ENCODE measurements at places on chromosomes 6 and 20.

- no peak for DNase-seq
Measured at GRCh38 chr20:24747881-24748595, 201.0 kb upstream of the CST7 start.

DNA sequence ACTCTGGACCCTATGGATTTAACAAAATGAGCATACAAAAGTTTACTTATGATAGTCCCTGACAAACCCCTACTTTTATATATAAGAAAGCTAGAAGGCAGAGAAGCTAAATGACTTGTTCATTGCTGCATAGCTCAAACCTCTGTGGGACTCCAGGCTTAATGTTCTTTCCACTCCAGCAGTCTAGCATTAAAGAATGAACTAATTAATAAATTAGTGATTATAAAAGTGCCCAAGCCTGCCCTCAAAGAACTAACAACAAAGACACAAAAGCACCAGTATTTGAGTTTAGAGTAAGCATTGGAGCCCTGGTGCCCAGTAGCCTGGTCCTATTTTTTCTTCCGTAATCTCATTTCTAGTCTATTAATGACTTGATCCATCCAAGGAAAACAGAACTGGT is 59.9 kb downstream of the LAMA4 start:
- DNase-seq = no peak

GRCh38 chr20:13231031-13231752 is 10.1 kb downstream of the ISM1 start:
- DNase-seq = no peak

GRCh38 chr6:138387577-138388368 is 10.1 kb downstream of the SMIM28 start:
- DNase-seq = peak; percentile 31

DNA sequence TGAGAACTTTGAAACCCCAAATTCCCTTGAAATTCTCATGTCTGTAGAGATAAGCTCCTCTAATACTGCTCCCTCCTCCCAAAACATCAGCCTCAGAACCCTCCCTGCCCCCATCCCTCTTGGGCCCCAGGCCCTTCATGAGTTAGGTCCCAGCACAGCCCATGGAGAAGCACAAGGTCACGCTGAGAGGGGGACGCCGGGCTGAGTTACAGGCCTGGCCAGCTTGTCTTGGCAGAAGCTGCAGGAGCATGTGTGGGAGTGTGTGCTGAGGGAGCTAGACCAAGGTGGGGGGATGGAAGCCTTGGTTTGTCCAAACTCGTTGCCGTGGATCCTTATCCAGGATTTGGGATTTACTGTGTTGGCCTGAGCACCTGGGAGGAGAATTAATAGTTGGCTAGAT is 8.5 kb upstream of the PTCRA start:
- DNase-seq = no peak

DNA sequence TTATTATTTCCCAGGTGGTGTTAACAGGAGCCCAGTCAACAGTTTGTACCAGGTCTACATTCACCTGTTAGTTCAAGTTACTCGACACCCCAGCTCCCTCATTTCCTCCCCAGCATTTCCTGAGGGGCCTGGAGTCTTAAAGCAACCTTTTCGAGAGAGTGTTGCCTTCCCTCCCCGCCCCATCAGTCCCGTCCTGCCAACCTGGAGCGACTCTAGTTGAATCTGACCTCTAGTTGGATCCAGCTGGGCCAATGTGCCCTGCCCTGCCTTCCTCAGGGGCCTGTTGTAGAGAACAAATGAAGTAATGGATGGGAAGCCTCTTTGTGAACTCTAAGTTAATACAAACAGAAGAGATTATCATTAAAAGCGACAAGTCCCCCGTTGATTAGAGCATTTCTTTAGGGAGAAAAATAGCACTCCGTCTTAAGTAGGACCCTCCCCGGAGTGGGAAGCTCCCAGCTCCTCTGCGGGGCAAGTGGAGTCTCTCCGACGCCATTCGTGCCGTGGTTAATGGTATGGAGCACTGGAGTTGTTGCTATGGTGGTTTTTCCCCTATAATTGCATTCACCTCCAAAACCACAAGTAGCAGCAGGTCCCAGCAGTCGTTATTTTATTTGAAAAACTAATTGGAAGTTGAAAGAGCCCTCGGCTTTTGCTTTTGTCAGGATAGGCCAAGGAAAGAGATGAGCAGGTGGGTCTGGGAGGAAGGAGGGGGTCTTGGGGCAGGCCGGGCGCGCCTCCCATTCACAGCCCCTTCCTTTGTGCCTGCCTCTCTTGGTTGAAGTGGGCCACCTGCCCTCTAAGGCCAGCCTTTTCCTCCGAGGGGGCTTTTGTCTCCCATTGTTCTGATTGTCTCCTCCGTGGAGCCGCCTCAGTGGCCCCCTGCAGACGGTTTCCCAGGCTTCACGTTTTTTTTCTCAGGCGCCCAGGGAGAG is 16.1 kb downstream of the GHRH start:
- DNase-seq = no peak

DNA sequence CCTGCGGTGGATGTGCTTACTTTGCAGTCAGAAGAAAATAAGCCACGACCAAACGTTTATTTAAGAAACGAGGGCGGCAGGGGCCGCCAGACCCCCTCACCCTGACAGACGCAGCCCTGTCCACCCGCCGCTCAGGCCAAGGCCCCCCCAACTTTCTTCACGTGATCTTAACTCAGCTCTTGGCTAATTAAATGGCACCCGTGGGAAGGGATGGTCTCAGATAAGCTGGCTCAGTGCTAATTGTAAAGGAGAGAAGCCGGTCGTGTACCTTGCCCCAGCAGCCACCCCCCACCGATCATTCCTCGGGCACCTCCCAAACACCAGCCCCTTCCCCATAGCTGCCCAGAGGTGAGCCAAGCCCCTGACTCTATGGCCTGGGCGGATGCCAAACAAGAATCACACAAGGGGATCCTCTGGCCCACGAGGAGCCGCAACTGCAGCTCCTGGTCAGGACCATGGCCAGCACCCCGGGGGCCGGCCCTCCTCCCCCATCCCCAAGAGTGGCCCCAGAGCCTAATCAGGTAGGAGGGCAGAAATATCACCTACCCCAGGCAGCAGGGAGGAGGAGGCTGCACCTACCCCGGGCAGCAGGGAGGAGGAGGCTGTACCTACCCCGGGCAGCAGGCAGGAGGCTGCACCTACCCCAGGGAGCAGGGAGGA is 11.2 kb downstream of the KCNQ2 start:
- DNase-seq = peak; percentile 69

GRCh38 chr6:90346729-90347128 is 50.1 kb upstream of the BACH2 start:
- DNase-seq = no peak

DNA sequence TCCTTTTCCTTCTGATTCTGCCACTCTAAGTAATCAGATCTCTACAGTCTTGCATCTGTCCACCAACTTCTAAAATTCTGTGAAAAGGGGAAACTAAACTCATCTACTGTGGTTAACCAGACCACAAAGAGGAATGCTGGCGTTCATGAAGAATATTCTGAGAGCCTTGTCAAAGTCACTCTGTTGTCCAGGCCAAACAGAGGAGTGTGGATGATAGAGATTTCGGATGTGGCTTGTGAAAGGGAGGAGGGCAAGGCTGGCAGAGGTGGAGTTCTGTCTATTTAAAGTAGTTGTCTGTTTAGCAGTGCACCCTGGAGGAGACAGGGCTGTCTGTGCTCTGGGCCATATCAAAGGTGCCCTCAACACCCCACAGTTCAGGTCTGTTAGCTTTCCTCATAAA is 33.9 kb downstream of the CCN2 start:
- no peak for DNase-seq

DNA sequence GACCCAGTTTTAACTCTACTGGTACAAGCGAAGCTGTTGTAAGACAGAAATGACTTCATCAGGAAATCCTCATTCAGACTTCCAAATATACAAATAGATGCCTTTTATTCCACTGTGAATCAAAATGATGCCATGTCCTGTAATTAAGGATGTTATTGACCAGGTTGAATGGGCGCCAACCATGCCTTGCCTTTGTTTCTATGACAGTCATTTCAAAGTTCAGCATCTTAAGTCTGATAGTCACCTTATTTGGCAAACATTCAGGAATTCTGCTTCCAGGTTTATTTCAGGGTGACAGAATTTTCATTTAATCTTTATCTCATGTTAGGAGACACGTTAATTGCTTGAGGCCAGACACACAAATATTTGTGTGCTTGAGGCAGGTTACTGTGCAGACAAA is 592.8 kb upstream of the JAG1 start:
- no peak for DNase-seq

DNA sequence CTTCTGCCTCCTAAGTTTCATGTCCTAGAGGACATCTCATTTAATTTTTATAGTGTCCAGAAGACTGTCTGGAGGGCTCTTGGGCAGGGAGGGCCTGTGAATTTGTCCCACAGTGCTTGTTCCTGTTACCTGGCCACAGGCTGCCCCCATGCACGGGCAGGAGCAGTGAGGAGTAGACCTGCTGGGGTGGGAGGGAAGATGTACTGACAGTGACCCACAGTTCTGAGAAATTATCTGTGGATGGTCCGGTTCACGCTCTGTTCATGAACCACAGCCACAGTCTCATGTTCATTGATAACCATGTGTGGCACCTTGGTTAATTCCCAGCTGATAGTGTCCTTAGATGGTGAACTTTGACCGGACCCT is 18.8 kb upstream of the ZNF831 start:
- no peak for DNase-seq

GRCh38 chr6:20810727-20811108 is 276.5 kb downstream of the CDKAL1 start:
- DNase-seq = no peak

- peak; percentile 23 for DNase-seq
Measured at GRCh38 chr20:21323640-21324039, 20.5 kb downstream of the XRN2 start.

DNA sequence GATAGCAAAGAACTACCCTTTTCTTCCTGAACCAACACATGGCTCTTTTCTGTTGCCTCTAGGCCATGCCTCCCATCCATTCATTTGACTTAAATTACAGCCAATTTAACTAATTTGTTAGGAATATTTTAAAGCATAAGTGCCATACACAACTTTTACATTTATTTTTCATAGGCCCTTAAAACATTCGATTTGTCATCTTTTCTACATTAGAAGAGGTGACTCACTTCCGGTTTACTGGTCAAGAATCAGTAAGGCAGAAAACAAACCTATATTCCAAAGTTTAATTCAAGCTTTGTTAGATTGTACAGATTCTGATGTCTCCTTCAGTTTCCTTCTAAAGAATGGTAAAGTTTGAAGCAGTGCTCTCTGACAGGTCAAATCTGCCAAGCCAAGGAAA is 344.3 kb downstream of the SAMD5 start:
- no peak for DNase-seq

DNA sequence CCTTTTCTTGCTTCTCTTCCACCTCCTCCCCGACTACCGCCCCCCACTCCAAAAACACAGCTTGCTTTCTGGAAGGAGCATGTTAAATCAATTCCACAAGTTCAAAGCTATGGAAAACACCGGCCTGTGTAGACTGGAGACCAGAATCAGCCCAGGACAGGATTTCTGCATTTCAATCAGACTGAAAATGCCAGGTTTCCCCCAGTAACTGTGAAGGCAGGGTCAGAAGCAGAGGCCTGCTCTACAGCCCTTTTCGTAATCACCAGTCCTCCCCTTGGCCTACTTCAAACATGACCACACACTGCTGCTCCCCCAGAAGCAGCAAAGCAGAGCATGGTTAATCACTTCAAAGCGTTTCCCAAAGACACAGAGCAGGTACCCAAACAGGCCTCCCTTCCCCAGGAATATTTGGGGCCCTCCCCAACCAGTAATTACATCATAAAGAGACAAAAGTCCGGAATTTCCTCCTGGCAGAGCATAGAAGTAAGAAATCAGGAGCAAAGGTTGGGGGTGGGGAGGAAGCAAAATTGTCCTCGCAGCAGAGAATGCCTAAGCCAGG is 38.4 kb downstream of the ZMYND8 start:
- DNase-seq = peak; percentile 67

- DNase-seq = no peak
Measured at GRCh38 chr20:2285613-2286012, 10.2 kb upstream of the TGM3 start.

- DNase-seq = no peak
Measured at GRCh38 chr6:81590314-81590691, 162.2 kb downstream of the TENT5A start.

DNA sequence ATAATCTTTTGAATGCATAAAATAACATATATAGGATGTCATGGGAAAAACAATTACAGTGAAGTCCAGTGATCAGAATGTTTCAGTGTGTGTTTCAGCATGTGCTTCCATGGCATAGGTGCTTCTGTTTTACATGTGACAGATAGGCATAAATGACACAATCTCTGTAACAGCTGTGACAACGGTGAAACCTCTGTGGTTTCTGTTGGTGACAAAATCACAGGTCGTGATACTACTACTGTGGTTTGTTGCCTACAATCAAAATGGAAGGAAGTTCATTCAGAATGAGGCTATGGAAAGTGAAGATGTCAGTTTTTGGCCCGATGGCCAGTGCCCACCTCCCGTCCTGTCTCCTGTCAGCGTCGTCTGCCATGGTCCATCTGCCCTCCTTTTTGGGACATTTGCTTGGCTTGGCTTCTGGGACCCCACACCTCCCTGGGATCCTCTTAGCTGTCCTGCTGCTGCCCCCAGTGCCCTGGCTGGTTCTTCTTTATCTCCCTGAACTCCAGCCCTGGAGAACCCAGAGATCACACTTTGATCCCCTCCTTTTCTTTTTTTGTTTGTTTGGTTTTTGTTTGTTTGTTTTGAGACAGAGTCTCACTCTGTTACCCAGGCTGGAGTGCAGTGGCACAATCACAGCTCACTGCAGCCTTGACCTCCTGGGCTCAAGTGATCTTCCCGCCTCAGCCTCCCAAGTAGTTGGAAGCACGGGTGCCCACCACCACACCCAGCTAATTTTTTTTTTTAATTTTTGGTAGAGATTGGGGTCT is 79.3 kb upstream of the NAA20 start:
- DNase-seq = no peak

GRCh38 chr20:23123886-23124285 is 37.8 kb upstream of the CD93 start:
- no peak for DNase-seq

DNA sequence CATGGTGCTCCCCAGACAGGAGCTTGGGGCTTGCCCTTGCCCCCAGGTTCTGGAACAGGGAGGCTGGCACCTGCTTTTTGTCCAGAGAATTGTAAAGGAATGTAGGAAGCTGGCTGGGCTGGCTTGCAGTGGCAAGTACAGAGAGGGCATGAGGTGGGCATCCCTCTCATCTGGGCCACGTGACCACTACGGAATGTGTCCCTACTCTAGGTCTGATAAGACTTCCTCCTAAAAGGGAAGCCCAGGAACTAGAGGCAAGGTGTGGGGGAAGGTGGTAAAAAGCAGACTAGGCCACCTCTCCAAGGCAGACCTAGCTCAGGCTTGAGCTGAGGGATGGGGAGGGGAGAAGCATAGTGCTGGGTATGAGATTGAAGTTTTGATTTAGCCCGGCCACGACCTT is 38.8 kb downstream of the UNC5CL start:
- DNase-seq = no peak

GRCh38 chr6:35955071-35955470 is 34.2 kb upstream of the SRPK1 start:
- no peak for DNase-seq

GRCh38 chr6:73640179-73640750 is 13.5 kb downstream of the SLC17A5 start:
- DNase-seq = no peak

- DNase-seq = no peak
Measured at GRCh38 chr6:166770216-166771116, 143.4 kb upstream of the RPS6KA2 start.
